Fibroblast of skin of scalp (primary cell): ENCODE measurements at places on chromosomes 1 and 21.

- peak; percentile 38 for DNase-seq
Observed at GRCh38 chr1:27491748-27492700, 2.1 kb upstream of the WASF2 start.

GRCh38 chr1:7389906-7390603 lies 381.0 kb upstream of the VAMP3 start:
- DNase-seq = no peak

GRCh38 chr1:64896551-64896950 lies 69.8 kb downstream of the JAK1 start:
- DNase-seq = no peak

DNA sequence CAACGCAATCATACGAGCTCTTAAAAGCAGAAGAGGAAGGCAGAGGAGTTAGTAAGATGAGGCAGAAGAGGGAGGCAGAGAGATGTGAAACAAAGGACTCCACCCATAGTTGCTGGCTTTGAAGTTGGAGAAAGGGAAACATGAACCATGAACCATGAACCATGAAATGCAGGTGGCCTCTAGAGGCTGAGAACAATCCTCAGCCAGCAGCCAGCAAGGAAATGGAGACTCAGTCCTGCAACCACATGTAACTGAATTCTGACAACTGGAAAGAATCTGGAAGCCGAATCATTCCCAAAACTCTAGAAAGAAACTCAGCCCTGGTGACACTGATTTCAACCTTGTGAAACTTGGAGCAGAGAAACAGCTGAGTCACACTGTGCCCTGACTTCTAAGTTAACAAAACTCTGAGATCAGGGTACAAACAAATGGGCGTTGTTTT lies 10.1 kb downstream of the DIPK1A start:
- DNase-seq = peak; percentile 87

DNA sequence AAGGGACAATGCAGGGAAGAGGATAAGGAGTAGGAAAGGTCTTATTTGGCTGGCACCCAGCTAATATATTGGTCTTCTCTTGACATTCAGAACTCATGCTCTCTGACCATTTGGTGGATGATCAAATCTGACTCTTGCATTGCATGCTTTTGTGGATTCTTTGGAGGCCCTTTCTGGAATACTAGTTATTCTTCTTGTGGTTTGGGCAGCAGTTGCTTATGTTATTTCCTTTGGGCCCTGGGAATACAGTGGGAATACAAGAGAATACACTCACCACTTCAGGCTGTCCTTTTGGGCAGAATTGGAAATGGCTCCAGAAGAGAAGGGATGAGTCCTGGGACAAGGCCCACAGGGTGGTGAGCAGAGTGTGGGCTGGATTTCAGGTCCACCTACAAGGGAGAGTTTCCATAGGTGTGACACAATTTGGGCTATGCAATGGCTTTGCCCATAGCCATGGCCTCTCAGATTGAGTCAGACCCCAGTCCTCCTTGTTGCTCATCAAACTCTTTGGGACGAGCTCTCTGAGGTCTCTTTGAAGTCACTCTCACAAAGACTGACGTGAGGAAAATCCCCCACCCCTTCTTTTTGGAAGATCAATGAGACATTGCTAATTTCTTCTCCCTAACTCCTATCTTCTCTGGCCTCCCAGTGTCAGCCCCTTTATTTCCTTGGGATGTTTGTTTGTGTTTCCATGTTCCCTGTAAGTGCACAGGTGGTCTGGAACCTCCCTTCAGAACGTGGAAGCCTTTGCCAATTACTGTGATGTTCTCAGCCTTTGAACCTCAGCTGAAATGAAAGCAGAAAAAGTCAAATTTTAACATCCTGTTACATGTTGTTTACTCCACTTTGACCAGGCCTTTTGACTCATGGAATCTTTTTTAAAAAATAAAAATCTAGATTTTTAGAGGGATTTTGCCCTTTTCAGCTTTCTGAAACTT lies 19.4 kb downstream of the HSD11B1 start:
- DNase-seq = peak; percentile 47

DNA sequence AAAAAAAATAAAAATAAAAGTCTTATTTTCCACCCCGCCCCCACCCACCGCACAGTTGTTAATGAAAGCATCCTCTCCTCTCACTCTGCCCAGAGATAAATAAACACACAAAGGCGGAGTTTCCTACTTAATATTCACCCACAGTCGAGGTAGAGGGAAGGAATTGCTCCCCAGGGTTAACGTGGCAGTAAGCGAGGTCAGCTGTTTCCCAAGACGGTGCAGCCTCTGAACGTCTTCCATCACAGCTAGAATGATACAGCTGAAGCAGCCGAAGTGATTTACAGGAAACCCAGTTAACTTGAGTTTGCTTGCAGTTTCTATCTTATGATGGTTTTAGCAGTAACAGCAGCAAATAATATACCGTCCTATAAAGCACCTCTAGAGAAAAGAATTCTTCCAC lies 283.9 kb downstream of the PBX1 start:
- DNase-seq = no peak

- no peak for DNase-seq
Observed at GRCh38 chr1:228691211-228691610, 44.1 kb upstream of the RHOU start.
